ENCODE measurements at places on chromosomes 2 and 18.
A peak's percentile ranks its signal among the peaks of the same experiment; 100 is the strongest.

GRCh38 chr2:223225266-223225665, 173.3 kb downstream of the KCNE4 start:
- DNase-seq = no peak

- no peak for DNase-seq
Measured at GRCh38 chr2:160491911-160492371, 1.7 kb downstream of the RBMS1 start.

- no peak for DNase-seq
Measured at GRCh38 chr2:149039213-149039724, 770 bp downstream of the LYPD6B start.

- DNase-seq = no peak
Measured at GRCh38 chr2:118168615-118169014, 80.3 kb downstream of the INSIG2 start.

DNA sequence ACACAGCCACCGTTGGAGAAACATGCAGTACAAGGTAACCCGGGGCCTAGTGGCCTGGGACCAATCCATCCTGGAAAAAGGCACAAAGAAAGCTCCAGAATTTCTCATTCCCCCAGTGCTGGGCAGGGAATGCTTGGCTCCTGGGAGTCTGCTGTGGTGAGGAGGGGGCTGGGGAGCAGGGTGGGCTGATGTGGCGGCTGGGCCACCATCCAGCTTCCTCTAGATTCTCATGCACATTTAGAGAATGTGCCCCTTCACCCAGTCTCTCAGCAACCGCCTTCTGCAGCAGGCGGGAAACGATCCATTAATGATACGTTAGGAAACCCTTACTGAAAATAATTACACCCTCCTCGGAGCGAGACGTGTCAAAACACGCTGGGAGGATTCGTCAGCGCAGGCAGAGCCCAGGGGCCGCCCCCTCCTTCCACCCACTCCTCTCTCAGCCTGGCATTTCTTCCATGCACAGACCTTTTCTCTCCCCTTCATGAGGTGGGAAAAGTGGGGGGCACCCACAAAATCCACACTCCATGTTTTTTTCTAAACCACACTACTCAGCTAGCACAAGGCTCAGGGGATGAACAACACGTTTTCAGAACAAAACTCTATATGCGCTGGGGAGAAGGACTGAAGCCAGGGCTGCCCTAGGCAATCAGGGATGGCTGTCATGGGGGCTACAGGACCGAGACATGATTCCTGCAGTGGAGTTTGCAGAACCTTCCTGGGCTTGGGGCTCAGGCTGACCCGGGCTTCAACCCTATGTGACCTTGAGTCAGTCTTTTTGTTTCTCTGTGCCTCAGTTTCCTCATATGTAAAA, 56.1 kb upstream of the SMAD7 start:
- DNase-seq = peak; percentile 37

DNA sequence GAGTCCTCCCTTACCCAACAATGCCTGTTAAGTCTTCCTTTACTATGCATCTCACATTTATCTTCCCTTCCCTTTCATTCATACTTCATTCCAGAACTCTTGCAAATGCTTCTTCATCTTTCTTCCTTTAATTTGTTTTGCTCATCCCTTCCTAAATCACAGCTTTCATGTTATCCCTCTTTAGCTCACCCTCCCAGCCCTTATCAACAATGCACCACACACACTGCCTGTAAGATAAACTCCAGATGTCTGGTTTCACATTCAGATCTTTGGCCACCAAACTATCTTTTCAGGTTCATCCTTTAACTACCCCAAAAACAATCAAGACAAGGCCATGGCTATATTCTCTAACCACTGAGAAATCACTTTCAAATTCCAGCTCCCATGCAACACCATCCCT, 3.4 kb downstream of the CCDC93 start:
- no peak for DNase-seq
